ENCODE measurements at places on chromosomes 3 and 15.

GRCh38 chr3:172640751-172641150, 70.1 kb downstream of the NCEH1 start:
- DNase-seq = no peak

DNA sequence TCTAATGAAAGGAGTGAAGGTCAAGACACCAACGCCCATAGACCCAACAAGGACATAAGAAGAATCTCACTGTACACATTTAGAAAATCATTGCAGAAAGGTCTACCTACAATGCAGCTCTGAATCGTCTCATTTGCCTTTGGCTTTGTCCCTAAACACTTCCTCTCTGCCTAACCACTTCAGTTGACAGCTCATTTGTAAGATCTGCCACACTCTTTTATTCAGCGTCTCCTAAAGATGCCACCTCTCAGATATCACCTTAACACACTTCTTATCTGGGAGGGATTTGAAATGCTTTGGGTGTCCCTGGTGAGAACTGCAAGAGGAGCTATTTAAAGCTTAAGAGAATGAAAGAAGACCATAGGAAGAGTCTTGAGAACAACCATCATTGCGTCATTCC, 38.7 kb downstream of the RAB27A start:
- no peak for DNase-seq

- no peak for DNase-seq
Measured at GRCh38 chr3:46353647-46354410, at the start of gene CCR2. TSS of gene CCR2 (plus strand) at chr3:46354111. CDS start at chr3:46357528, 3,417 bp downstream.

- no peak for DNase-seq
Measured at GRCh38 chr3:170768334-170768801, 101.6 kb downstream of the RPL22L1 start.

GRCh38 chr3:57158813-57159738, 6.1 kb downstream of the IL17RD start:
- DNase-seq = no peak

DNA sequence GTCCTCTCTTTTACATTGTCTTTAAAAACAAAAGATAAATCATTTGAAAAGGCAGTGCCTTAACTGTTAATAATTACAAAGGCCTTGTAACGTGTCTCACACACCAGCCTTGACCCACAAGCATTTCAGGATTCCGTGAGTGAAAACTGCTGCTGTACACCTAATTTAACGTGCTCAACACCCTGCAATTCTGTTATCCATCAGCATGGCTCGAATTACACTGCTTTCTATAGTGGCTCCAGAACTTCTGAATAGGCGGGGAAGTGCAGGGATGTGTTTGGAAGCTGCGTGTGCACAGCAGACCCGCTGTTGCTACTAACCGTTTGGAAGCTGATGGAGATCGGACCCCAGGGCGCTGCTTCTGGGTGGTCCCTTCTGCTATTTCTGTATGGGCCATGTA, 9.9 kb upstream of the ETFA start:
- no peak for DNase-seq

- DNase-seq = no peak
Measured at GRCh38 chr3:156488767-156489166, 66.2 kb downstream of the SSR3 start.

DNA sequence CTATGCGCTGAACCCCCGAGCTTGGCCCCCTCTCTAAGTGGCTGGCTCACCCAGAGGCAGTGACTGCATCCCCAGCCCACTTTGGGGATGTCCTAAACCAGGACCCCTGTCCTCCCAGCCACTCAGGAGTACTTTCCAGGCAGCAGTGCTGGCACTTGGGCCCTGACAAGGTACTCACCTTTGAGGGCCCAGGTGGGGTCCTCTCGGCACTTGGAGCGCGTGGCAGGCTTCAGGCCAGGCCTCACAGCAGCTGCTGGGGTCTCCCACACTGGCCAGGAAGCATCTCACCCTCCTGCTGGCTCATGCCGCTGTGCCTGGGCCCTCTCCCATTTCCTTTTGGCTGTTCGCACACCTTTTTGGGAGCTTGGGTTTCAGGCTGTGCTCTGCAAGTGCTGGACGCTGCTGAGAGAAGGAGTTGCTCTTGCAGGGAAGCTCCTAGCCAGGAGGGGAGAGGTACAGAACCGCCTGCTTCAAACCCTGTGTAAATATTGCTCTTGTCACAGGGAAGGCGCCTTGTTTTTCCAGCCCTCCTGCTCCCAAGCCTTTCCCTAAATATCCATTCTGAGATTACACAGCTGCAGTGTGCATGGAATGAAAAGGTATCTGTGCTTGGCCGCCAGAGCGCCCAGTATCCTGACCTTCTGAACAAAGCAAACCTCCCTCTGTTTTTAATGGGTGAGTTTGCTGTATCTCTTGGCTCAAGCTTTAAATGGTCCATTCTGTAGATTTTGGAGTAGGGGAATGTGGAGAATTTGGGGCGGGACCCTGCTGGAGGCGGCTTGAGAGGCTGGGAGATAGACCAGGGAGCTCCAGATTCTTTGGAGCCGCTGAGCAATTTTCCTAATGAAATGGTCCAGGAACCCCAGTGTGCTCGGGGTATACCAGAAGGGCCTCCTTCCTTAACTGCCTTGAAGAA, 45.6 kb downstream of the DNASE1L3 start:
- DNase-seq = no peak

Measured in renal cortex interstitium (tissue), 15 donors.